ENCODE measurements at places on chromosomes 4 and X. TPM values are rescaled to one million over a fixed set of nuclear protein-coding genes. Genes with fewer than 3 reads are reported as not detected.

NPY1R gene
- 0.67 TPM for total RNA-seq

LRP2BP gene
- 0.49 TPM for total RNA-seq

ATP10D gene
- total RNA-seq, result 64.6 TPM

CYBB gene
- total RNA-seq, result under 0.01 TPM

ZCCHC12 gene
- not detected for total RNA-seq

VSIG4 gene
- total RNA-seq, result not detected

BEX2 gene
- total RNA-seq, result 16.0 TPM

GTPBP6 gene
- 64.4 TPM for total RNA-seq

AREG gene
- total RNA-seq, result 2,145 TPM

AR gene
- not detected for total RNA-seq

RBMXL3 gene
- not detected for total RNA-seq

CCNA2 gene
- 34.9 TPM for total RNA-seq

FREM3 gene
- not detected for total RNA-seq

CXorf51B gene
- total RNA-seq, result not detected

CXCL13 gene
- not detected for total RNA-seq

FGF13 gene
- total RNA-seq, result 1.3 TPM

SPP1 gene
- total RNA-seq, result 157 TPM

BTK gene
- under 0.01 TPM for total RNA-seq

SMR3B gene
- total RNA-seq, result not detected

DCAF8L2 gene
- not detected for total RNA-seq

CCDC120 gene
- 19.7 TPM for total RNA-seq

MAGEA10 gene
- not detected for total RNA-seq

PAGE1 gene
- not detected for total RNA-seq

UGT2B11 gene
- not detected for total RNA-seq

MSX1 gene
- 0.67 TPM for total RNA-seq

HELT gene
- not detected for total RNA-seq

CSN1S1 gene
- total RNA-seq, result not detected

FAM47E gene
- 0.99 TPM for total RNA-seq

CLDN22 gene
- not detected for total RNA-seq

TTC29 gene
- total RNA-seq, result 5.0 TPM

MEPE gene
- total RNA-seq, result not detected

DTHD1 gene
- total RNA-seq, result not detected

ADH1B gene
- total RNA-seq, result under 0.01 TPM

CXCL3 gene
- total RNA-seq, result 29.9 TPM

IL3RA gene
- not detected for total RNA-seq

AIFM1 gene
- total RNA-seq, result 39.1 TPM

ADRA2C gene
- 0.50 TPM for total RNA-seq
